ENCODE measurements at places on chromosomes 5 and 9. TPM values are rescaled to one million over a fixed set of nuclear protein-coding genes. Genes with fewer than 3 reads are reported as not detected.

Gene ASPN
- polyA plus RNA-seq: 29.8 TPM

Gene FST
- 33.5 TPM for polyA plus RNA-seq

Gene PCDHGA2
- 12.8 TPM for polyA plus RNA-seq

Gene SPATA31E1
- polyA plus RNA-seq: not detected

DNA sequence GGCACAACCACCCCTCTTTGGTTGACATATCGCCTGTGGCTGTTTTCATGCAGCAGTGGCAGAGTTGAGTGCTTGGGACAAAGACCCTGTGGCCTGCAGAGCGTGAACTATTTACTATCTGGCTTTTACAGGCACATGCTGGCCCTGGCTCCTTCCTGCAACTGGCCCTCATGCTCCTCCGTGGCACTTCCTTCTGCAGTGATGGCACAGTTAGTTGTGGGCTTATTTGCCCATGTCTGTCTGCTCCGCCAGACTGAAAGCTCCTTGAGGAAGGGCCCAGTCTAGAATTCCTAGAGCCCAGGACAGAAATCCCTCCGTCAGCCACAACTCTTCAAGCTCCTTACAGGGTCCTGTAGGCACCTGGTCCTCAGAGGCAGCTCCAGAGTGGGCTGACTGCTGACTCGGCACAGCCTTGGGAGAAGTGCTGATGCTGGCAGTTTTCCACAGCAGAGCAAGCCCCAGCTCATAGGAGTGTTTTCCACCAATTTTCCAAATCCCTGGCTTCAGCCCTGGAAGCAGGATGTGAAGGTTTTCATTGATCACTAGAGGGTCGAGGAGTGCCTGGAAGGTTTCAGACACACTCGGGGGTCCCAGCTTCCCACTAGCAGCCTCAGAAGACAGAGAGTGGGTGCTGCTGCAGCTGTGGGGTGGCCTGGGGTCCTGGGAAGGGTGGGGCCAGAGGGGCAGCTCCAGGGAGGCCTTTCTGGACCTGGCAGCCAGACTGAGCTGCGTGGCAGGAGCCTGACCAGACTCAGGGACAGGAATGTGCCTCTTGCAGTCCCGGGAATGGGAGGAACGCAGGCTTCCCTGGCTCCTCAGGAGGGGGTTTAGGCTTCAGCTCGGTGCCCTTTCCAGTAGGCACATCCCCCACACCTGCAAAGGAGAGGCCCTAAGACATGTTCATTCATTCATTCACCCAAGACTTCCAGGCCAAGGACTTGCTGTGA lies 56.5 kb upstream of the ANGPTL2 start:
- no peak for DNase-seq

- no peak for DNase-seq
These were observed 642 bp downstream of the SV2C start for GRCh38 chr5:76083555-76084495.

GRCh38 chr9:126144196-126144595 lies 182.4 kb upstream of the MVB12B start:
- no peak for DNase-seq

GRCh38 chr5:162683284-162683683 lies 615.7 kb downstream of the GABRG2 start:
- no peak for DNase-seq

Data from left renal pelvis (tissue), 4 donors.